Upper lobe of left lung (tissue), 6 donors: ENCODE measurements at places on chromosomes 7 and 10.
A peak's percentile ranks its signal among the peaks of the same experiment; 100 is the strongest.

DNA sequence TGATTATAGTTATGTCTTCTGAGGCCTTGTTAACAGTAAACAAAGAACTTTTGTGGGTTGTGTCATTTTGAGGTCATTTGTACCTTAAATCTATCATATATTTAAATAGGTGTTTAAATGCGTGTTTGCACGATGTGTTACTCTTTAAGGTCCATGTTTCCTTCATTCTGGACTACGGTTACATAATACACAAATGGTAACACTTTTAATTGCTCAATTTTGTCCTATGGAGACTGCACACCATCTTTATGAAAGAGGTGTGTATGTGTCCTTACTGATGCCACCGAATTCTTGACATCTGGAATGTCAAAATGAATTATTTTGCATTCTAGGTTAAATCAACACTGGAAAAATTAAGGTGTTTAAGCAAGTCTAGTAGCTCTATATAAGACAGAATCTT lies 1.7 kb downstream of the PALS2 start:
- no peak for DNase-seq

DNA sequence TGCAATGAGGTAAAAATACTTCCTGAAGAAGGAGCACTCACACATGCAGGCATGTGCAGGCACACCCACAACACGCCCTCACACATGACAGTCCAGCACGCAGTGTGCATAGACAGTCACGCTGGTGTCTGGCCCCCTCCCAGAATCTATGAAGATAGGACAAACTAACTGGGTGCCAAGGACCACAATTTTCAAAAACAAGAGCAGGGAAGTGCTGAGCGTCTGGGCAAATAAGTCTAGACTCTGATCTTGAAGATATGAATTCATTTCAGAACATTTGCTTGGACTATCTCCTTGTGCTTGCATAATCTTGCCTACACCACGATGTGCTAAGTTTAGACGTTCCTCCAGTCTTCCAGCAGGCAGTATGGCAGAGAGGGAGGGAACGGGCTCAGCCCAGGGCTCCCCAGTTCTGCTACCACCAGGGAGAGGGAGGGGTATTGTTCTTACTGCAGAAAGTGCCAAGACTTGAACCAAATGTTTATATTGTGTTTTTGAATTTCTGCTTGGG lies 276.5 kb upstream of the KLF6 start:
- no peak for DNase-seq

GRCh38 chr7:82443547-82444219 lies at the start of gene CACNA2D1:
CACNA2D1 (minus strand) TSS chr7:82443777.
- DNase-seq = peak; percentile 93

DNA sequence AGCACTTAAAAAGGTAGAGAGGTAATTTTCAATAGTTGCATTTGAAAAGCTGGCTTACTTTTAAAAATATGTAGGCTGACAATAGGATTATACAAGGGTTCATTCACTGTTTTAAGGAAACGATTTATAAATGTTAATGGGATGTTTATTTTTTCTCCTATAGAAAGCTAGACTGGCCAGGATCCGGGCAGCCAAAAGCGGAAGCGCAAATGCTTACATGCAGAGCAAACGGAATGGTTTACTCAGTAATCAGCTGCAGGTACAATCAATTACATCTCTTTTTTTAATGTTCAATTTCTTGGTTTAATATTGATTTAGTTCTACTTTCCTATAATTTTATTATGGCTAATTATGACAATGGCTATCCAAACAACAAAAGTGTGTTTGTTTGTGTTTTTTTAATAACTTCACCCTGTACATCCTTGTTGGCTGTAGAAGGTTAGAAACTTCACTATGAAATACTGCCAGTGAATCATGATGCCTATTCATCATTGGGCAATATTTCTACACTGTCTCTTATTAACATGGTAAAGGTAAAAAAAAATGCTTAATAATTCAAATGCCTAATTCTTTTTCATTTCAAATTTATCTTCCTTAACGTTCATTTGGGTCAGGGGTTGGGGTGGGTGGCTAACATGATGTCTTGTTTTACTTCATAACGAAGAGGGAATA lies 116.4 kb downstream of the TSPAN12 start:
- DNase-seq = no peak

DNA sequence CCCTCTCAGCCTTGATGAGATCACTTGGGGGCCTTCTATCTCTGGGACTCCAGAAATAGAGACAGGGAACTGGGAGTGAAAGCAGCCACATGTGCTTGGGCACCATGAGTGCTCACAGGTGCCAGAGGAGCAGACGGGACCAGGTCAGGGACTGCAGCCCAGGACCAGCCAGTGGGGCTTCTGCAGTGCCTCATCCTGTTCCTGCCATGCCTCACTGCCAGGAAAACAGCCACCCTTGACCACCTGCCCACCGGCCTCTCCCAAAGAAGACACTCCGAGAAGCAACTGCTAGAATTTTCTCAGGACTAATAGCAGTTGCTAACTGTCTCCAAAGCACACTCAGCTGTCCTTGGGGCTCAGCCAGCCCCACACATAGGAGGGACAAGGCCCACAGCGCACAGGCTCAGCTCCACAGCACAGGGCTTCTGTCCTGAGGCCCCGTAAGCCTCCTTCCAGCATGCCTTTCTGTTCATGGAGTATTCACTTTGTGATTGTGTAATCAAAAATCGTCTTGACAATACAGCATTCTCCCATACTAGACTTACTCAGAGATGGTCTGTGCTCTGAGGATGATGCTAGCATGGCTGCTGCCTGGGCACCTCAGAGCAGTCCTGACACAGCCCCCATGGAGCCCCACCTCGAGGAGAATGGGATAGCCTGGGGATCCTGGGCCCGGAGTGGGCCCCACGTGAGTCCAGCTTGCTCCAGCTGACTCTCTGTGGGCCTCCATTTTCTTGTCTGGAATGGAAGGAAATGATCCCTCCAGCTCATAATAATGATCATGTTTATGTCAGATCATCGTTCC lies 115.7 kb upstream of the RET start:
- no peak for DNase-seq
